Glutamatergic neuron (in vitro differentiated cells): ENCODE measurements at places on chromosomes 5 and 9.

DNA sequence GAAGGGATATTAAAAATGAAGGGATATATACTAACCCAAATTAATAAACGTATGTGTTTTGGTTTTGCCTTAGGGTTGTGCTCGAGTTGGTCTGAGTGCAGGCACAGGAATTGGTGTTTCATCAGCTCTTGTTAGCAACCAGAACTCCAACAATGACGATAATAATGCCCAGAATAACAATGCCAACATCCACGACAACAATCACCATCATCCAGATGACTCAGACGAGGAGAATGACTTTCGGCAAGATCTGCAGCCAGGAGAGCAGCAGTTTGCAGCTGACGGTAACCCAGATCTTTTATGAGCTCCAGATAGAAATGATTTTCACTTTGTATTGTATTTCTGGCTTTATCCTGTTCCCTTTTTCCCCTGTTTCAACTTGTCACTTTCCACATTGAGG, 33.2 kb downstream of the FBXO38 start:
- no peak for DNase-seq

GRCh38 chr9:117744369-117744768, 40.2 kb downstream of the TLR4 start:
- DNase-seq: no peak

- no peak for DNase-seq
Measured at GRCh38 chr5:131630963-131631350, 4.1 kb downstream of the RAPGEF6 start.

DNA sequence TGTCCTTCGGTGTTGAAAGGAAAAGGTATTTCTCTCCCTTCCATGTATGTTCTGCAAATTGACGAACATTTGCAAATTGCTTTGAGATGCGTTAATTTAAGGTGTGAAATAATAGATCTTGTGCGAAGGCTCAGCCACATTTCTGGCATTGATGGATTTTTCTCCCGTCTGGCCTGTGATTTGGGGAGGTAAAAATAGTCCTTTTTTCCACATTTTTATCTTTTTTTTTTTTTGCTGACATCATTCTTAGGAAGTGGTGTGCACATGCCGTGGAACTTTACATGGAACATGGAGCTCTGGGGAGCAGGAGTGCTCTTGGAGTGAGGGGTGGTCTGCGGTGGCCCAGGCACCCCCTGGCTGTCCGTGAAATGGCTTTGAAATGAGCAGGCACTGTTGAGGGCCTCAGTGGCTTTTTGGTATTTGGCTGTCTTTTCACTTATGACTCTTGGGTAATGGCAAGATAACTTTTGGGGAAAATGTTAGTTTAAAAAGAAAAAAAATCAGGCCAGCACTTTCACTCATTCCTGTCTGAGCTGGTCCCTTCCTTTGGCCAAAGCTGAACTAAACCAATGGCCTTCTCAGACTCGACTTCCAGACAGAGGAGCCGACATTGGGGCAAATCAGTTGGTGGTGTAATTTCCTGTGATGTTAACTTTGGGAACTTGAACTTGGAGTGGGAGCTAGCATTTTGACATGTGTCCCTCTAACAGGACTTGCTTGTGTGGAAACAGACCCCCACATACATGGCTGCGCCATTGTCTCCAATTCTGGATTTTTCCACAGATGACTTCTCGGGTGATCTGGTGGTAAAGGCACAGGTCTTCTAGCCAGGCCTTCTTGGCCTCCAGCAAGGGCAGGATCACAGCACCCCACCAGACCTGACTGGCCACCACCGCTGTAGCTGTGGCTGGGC, 4.2 kb downstream of the NEK6 start:
- no peak for DNase-seq

- DNase-seq: peak; percentile 24
Measured at GRCh38 chr5:14870337-14871213, 1.0 kb downstream of the ANKH start.

- no peak for DNase-seq
Measured at GRCh38 chr9:120465685-120466407, 114.1 kb downstream of the CDK5RAP2 start.

GRCh38 chr9:134858051-134858841, 22.4 kb upstream of the FCN2 start:
- no peak for DNase-seq

- peak; percentile 50 for DNase-seq
Measured at GRCh38 chr9:135088348-135088978, 995 bp downstream of the OLFM1 start.

- no peak for DNase-seq
Measured at GRCh38 chr5:54580997-54581811, 63.6 kb downstream of the SNX18 start.

DNA sequence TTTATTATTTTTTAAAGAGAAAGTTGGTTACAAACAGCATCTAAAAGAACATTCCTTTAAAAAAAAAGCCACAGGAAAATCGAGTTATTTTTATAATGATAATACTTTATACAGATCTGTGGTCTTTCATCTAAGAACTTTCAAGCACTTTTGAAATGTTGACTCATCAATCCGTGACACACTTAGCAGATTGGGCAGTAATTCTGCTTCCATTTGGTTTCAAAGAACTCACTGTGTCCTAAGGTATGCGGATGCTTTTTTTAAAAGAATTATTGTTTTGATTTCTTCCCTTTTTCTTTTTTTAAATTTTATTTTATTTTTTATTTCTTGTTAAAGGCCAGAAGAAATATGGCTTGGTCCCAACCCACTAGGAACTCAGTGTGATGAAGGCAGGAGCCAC, 147.8 kb downstream of the AOPEP start:
- DNase-seq: no peak

GRCh38 chr5:68547622-68548021, 332.1 kb downstream of the PIK3R1 start:
- DNase-seq: no peak

DNA sequence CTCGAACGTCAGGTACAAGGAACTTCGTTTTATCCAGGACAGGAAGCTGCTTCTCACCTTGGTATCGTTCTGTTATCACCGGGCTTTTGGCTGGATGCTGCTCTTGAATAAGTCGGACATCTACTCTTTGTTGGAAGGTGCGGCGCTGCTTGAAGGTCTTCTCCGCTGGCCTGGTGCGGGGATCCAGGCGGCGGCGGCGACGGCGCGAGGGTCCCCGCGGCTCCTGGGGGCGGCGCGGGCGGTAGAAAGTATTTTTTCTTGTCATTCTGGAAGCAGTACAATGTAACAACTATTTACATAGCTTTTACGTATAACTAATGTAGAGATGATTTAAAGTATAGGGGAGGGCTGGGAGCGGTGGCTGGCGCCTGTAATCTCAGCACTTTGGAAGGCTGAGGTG, 52.3 kb downstream of the ACER2 start:
- no peak for DNase-seq

DNA sequence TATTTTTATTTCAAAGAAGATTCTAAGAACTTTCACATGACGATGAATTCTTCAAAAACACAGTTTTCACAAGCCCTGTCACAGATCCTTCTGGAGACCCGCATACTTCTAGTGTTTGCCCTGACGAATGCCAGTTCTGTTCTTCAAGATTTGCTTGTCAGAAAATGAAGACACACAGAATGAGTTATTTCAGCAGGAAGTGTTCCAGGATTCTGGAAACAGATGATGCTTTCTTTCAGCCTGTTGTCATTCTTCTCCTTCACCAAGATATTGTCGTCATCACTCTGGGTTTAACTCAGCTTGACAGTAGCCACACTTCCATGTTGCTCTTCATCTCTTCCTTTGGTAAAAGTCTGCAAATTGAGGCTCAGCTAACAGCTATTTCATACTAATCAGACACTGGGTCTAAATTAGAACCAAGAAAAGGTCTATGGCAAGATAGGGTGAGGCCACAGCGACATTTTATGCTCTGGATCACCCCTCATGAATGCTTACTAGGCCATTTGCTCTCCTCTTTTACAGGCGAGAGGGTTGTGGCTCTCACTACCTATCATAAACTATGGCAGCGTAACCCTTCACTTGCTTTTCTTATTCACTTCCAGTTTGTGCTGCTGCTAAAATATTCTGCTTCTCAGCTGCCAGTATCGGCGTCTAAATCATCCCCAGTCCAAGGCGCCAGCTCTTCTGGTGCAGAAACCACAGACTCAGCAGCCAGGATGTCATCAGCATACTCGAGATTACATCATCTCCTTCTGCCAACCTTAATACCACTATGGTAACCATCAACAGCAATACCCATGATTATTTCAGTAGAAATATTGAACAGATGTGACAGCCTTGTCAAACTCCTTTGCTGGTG, 159.6 kb upstream of the TBCA start:
- no peak for DNase-seq

DNA sequence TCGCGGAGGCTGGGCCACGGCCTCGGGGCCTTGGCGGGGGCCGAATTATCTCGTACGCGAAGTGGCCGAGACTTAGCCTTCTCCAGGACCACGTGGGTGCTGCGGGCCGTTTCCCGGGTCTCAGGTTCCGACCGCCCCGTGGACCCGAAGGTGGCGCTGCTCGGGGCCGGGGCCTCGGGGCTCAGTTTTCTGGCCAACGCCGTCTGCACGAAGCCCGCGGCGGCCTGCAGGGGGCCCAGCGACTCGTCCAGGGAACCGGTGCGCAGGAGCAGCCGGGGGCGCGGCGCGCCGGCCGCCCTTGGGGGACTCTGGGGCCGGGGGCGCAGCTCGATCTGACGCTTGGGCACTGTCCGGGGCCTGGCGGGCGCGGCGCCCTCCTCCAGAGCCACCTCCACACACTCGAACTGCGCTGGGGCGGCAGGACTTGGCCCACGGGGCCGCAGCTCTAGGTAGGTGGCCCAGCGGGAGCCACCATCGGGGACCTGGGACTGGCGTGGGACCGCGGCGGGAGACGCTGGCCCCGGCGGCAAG, 716 bp downstream of the PROB1 start:
- DNase-seq: peak; percentile 75

- DNase-seq: no peak
Measured at GRCh38 chr9:110650991-110651411, 17.6 kb upstream of the MUSK start.

- no peak for DNase-seq
Measured at GRCh38 chr9:84062538-84062937, 81.9 kb downstream of the RMI1 start.

GRCh38 chr5:134099288-134099872, 15.1 kb upstream of the TCF7 start:
- DNase-seq: no peak

DNA sequence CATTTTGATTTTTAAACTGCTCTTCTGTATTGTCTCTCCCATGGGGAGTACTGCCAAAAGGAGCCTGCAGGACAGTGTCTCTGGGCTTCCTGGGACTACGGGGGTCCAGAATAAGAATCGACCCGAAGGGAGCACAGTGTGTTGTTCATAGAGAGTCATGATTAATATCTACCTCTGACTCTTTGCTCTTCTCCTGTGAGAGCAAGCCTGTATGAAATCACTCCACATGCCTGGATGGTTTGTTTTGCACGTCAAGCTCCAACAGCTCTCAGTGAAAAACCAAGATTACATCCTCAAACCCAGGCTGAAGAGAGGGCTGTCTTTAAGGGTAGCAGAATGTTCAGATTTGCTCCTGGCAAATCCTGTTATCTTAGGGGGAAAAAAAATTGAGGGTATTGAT, 1860.0 kb upstream of the WWC1 start:
- no peak for DNase-seq

DNA sequence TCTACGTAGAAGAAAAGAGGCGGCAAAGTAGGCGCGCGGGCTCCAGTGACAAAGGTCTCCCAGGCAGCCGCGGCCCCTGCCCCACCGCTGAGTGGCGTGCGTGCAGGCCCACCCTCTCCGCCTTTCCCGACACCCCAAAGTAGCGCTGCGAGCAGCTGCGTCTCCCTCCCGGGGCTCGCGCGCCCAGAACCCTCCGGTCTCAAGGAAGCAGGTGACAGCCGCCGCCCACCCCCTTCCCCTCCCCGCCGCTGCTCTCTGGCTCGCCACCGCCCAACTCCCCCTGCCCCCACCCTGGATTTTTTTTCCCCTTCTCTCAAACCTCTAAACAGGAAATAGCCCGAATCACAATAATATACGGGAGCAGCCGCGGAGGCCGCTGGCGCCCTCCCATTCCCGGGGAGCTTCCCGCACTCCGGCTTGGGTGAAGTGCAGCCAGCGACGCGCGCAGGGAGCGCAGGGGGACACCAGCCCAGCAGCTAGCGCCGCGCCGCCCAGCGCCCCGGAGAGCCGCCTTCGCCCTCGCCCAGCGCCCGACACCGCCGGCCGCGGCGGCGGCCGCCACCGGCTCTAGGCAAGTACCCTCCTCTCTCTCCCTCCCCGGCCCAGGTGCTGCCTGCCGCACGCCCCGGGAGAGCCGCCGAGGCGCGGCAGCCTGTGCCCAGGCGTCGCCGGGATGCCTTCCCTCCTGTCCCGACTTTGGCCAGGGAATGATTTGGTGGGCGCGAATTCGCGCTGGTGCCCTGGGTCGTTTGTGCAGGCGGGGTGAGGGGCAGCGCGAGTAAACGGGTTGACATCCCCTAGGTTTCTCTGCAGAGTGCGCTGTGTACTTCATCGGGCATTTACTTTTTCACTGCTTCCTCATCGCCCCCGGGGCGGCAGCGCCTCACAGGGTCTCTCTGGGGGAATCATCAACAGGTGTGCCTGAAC, 52.7 kb upstream of the TJP2 start:
- peak; percentile 65 for DNase-seq

- no peak for DNase-seq
Measured at GRCh38 chr5:132237141-132237540, 9.5 kb upstream of the P4HA2 start.
